ENCODE measurements at places on chromosomes 4 and X. TPM values are rescaled to one million over a fixed set of nuclear protein-coding genes. Genes with fewer than 3 reads are reported as not detected.

The MAGEC1 gene
- not detected for polyA plus RNA-seq

The SRPK3 gene
- polyA plus RNA-seq: 0.35 TPM

The DIPK2B gene
- 1.1 TPM for polyA plus RNA-seq

The PTTG2 gene
- not detected for polyA plus RNA-seq

The ZDHHC15 gene
- 0.12 TPM for polyA plus RNA-seq

The NOX1 gene
- polyA plus RNA-seq: not detected

DNA sequence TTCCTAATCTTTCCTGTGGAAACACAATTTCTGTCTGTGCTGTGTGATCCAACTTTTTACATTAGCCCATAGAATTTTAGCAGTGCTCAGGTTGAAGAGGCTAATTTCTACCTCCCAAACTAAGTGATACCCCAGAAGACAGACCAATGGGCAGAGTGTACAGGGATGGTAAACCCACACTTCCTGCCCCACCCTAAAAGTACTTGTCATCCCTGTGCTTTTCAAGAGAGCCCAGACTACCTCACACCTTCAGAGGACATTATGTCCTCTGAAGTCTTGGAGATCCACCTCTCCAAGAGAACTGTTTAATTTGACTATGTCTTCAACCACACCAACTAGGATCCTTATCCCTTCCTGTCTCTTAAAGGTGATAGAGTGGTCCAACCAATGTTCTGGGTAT is 82.0 kb upstream of the ACSL1 start:
- H3K36me3 ChIP-seq: no peaks in the 10 kb centered on the region
- H3K27me3 ChIP-seq: no peaks in the 10 kb centered on the region
- H3K4me1 ChIP-seq: no peaks in the 10 kb centered on the region
- no peak overlapping the region for H3K4me3 ChIP-seq
- H3K27ac ChIP-seq: no peak overlapping the region
- DNase-seq: no peak

DNA sequence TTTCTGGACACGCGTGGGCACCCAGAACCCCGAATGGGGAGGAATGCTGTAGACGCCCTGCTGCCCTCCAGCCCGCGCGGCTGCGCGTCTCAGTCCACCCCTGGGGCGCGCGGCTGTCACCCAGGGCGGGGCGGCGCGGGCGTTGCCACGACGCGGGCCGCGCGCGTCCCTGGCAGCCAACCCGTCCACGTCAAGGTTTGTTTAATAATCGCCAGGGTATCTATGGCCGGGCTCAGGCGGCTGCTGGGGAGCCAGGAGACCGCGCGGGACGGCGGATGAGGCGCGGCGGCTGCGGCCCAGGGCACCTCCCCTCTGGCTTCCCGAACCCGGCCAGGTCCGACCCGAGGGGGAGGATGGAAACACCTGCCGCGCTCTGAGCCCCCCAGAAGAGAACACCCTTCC is at the start of gene SPATA18:
Gene SPATA18, plus strand, starts transcription at position 92 of the 402 bp plus-strand sequence. CDS start 401 bp downstream, outside the sequence.
- H3K27ac ChIP-seq: peak within 1 kb of the TSS; percentile 62
- no peaks in the 10 kb centered on the region for H3K36me3 ChIP-seq
- DNase-seq: peak; percentile 70
- no peaks in the 10 kb centered on the region for H3K27me3 ChIP-seq
- H3K4me3 ChIP-seq: peak within 1 kb of the TSS; percentile 62

GRCh38 chrX:11010476-11010875 is 100.7 kb upstream of the HCCS start:
- DNase-seq: no peak
- no peak overlapping the region for H3K27ac ChIP-seq
- H3K4me3 ChIP-seq: no peak overlapping the region
- no peaks in the 10 kb centered on the region for H3K4me1 ChIP-seq
- H3K36me3 ChIP-seq: no peaks in the 10 kb centered on the region
- no peaks in the 10 kb centered on the region for H3K27me3 ChIP-seq

GRCh38 chrX:118974088-118974907 is at the start of gene LONRF3:
LONRF3 (plus strand) TSS chrX:118974618; CDS start chrX:118974781, 163 bp downstream.
- peak within 1 kb of the TSS; percentile 56 for H3K4me3 ChIP-seq
- H3K36me3 ChIP-seq: no peaks in the 10 kb centered on the region
- H3K27ac ChIP-seq: peak within 1 kb of the TSS; percentile 76
- H3K27me3 ChIP-seq: peaks cover 22% of the 10 kb centered on the region

DNA sequence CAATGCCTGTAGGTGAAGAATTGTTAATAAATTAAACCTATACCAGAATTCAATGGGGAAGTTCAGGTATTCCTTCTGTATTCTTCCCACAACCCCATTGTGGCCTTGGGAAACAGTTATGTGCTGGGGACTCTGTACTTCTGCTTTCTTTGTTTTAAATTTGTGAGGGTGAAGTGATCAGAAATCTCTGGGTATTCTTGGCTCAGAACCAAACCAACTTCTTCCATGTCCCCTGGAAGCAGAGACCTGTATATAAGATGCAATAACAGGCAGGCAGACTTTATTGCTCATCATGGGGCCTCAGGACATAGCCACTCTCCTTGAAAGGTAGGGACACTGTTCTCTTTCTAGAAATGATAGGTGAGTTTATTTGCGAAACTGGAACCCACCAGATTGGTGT is 19.8 kb upstream of the USP27X start:
- H3K27ac ChIP-seq: no peak overlapping the region
- no peaks in the 10 kb centered on the region for H3K4me1 ChIP-seq
- H3K4me3 ChIP-seq: no peak overlapping the region
- H3K27me3 ChIP-seq: no peaks in the 10 kb centered on the region
- H3K36me3 ChIP-seq: no peaks in the 10 kb centered on the region

GRCh38 chrX:114332766-114333165 is 251.1 kb upstream of the HTR2C start:
- no peak overlapping the region for H3K4me3 ChIP-seq
- no peaks in the 10 kb centered on the region for H3K4me1 ChIP-seq
- DNase-seq: no peak
- H3K27me3 ChIP-seq: no peaks in the 10 kb centered on the region
- no peaks in the 10 kb centered on the region for H3K36me3 ChIP-seq

- no peaks in the 10 kb centered on the region for H3K36me3 ChIP-seq
- no peaks in the 10 kb centered on the region for H3K27me3 ChIP-seq
- H3K4me1 ChIP-seq: no peaks in the 10 kb centered on the region
- no peak for DNase-seq
- H3K4me3 ChIP-seq: no peak overlapping the region
Observed at GRCh38 chr4:146787731-146788130, 149.0 kb downstream of the POU4F2 start.

DNA sequence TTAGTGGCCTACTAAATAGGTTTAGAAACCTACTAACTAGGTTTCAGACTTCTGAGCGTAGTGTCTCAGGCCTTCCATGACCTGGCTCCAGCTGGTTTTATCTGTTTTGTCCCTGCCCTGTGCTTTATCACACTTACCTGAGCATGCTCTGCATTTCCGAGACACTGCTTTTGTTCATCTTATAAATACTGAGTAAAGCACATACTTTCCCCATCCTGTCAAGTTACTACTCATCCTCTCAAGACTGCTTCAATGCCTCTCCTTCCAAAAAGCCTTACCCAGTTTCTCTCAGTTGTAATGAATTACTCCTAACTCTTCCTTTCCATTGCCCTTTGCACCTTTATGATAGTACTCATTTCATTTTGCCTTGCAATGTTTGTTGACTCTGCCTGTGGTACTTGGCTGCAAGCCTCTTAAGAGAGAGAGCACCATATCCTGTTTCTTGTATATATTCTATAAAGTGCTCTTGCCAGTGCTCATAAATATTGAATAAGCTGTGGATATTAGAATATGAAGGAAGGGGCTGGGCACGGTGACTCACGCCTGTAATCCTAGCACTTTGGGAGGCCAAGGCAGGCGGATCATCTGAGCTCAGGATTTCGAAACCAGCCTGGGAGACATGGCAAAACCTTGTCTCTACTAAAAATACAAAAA is 34.4 kb downstream of the SLAIN2 start:
- H3K27ac ChIP-seq: no peak overlapping the region
- H3K27me3 ChIP-seq: no peaks in the 10 kb centered on the region
- no peaks in the 10 kb centered on the region for H3K4me1 ChIP-seq
- H3K4me3 ChIP-seq: no peak overlapping the region
- peaks cover 22% of the 10 kb centered on the region for H3K36me3 ChIP-seq
- peak; percentile 31 for DNase-seq
